CD4-positive, alpha-beta T cell treated with Interleukin-15 for 1 hour (primary cell): ENCODE measurements at places on chromosomes 6 and 20.

GRCh38 chr20:45456632-45457031, 12.9 kb upstream of the WFDC2 start:
- no peak for DNase-seq

- DNase-seq = no peak
Observed at GRCh38 chr6:112701201-112701600, 354.1 kb downstream of the RFPL4B start.

DNA sequence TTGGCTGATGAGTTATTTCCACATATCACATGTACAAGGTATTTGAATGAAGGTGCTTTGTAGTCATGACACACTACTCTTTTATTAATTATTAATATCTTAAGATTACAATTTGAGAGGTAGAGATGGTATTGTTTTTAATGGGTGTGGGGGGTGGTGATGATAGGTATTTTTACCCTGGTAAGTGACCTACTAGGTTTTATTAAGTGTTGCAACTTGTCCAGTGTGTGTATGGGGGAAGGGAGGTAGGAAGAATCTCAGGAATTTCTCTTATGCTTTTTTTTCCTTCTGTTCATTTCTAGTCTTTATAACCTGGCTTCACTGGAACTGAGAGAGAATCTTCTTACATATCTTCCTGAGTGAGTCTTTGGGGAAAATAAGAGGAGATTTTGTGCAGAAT, 101.4 kb downstream of the LRRC1 start:
- no peak for DNase-seq

DNA sequence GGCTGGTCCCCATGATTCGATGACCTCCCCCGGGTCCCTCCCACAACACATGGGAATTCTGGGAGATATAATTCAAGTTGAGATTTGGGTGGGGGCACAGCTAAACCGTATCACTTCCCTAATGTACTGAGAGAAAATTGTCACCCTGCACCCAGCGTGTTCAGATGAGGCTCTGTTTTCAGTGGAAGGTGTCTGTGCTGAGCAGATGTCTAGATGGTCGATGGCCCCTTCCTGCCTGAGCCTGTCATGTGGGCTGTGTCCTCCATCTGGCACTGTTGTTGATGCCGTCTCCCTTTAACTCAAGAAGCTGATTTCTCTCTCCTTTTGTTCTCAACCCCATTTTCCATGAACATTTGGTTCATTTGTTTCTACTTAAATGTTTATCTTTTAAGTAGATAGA, 37.0 kb downstream of the TMEM181 start:
- no peak for DNase-seq

DNA sequence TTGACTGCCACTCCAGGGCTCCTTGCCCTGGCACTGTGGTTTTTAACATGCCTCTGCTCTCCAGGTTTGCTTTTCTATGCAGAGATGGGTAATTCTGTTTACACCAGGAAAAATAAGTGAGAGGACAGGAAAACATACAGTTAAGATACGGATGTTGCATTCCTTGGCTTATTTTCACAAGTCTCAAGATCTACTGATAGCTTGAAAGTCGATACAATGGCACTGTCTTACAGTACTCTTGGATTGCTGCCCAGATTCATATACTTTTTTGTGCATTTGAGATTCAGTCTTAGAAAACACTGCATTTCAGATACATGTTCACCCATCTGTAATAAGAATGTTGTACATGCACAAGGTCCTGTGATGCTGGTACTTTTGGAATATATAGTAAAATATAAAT, 159.6 kb upstream of the FLRT3 start:
- no peak for DNase-seq

- no peak for DNase-seq
Observed at GRCh38 chr6:135141728-135142127, 39.4 kb upstream of the MYB start.
